ENCODE measurements at places on chromosomes 13 and 19.

GRCh38 chr13:64314331-64314730 lies 2898.7 kb upstream of the PCDH20 start:
- DNase-seq, result no peak

DNA sequence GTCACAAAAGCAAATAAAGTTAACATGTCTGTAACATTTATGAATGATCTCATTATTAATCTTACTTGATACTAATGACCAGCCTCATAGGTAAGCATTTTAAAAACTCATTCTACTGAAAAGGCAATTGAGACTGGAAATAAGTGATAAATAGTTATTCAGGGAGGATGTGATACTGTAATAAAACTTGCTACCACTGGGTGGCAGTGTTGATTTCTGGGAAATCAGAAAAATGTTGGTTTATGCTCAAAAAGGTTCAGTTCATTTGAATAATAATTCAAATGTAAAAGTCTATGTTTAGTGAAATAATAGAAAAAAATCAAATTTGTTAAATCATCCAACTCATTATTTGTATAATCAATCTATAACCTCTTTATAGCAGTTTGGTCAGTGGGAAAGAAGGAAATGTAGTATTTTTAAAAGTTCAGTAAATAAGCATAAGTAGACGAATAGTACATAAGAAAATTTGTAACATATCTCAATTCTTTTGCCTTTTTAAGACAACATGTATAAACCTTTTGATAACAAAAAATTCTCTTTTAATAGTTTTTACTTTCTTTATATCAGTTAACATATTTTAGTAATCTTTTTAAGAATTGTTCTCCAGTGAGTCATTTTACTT lies 9.6 kb downstream of the ABHD13 start:
- DNase-seq, result peak; percentile 81

DNA sequence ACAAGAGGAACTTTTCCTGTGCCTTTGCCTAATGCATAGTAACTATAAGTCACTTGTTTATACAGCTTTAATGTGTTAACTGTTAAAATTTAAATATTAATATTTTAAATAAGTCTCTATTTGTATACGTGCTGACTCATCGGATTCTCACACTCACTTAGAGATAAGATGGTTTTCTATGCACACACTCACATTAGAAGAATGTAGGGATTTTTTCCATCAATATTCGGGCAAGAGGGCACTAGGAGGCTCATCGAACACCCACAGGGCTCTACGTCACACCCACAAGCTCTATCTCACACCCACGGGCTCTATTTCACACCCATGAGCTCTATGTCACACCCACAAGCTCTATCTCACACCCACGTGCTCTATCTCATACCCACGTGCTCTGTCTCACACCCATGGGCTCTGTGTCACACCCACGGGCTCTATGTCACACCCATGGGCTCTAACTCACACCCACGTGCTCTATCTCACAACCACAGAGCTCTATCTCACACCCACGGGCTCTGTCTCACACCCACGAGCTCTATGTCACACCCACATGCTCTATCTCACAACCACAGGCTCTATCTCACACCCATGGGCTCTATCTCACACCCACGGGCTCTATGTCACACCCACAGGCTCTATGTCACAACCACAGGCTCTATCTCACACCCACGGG lies 73.4 kb downstream of the COL4A2 start:
- DNase-seq, result no peak

- DNase-seq, result no peak
Observed at GRCh38 chr13:44516771-44517170, 59.4 kb downstream of the TSC22D1 start.

GRCh38 chr13:27921961-27922882 lies 2.4 kb downstream of the PDX1 start:
- no peak for DNase-seq

GRCh38 chr13:36158611-36159010 lies 27.4 kb upstream of the DCLK1 start:
- DNase-seq, result no peak

GRCh38 chr13:113582841-113583631 lies 1.5 kb upstream of the TFDP1 start:
- no peak for DNase-seq

GRCh38 chr19:49503582-49503962 lies 7.3 kb downstream of the RPS11 start:
- no peak for DNase-seq

GRCh38 chr13:28041501-28041900 lies 53.0 kb upstream of the URAD start:
- DNase-seq, result no peak

DNA sequence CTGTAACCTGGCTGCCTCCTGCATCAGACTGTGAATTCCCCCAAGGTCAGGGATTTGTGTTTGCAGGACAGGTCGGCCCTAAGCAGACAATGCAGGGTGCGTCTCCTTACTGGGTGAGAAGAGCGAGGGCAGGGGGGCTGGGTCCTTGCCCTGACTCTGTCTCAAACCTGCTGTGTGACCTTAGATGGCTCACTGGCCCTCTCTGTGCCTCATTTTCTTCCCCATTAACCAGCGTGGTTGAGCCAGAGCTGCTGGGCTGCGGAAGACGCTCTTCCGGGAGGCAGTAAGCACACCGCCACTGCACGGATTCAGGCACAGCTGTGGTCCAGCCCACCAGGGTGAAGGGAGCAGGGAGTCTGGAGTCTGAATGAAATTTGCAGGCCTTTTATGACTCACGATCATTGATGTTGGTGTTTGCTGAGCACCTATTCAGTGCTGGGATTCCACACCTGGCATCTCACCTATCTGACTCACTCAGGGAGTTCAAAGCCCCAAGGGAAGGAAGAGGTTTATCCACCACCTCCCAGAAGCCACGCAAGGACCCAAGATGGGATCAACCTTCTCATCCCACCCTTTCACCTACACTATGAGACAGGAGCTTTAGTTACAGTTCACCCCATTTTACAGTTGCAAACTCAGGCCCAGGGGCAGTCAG lies 2.5 kb downstream of the AKT1S1 start:
- DNase-seq, result no peak

GRCh38 chr13:78976696-78977095 lies 317.7 kb upstream of the OBI1 start:
- DNase-seq, result no peak

DNA sequence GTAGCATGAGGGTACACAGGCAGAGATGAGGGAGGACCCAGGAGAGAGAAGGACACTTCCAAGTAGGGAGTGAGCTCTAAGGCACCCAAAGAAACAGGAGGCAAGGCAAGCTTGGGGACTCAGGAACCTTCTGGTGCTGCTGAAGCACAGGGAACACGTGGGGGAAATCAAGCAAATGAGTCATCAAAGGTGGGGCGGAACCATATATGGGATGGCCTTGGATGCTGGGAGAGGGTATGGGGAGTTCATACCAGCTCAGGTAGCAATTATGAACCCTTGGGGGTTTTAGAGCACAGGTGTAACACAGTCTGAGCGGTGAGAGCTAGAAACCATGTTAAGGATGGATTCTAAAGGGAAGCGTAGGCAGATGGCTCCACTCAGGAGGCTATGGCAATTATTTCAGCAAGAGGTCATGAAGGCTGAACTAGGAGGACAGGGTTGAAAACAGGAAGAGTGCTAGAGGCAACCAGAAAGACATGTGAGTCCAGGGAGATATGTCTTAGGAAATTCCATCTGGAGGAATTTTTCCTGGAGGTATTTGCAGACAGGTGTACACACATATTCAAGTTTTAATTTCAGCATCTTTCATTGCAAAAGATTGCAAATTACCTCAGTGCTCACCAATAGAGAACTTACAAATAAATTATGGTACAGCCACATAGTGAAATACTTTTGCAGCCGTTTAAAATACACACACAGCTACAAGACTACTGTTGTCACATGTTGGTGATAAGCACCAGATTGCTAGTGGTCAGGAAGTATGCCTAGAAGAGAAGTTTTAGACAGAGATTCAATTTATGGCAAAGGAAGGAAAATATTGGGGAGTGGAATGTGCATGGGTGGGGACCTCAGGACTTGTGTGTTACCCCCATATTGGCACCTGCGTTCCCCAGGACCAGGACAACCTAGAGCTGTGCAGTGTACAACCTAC lies 77.0 kb downstream of the STARD13 start:
- DNase-seq, result peak; percentile 53

GRCh38 chr19:45424191-45425058 lies 708 bp upstream of the ERCC1 start:
- DNase-seq, result no peak

DNA sequence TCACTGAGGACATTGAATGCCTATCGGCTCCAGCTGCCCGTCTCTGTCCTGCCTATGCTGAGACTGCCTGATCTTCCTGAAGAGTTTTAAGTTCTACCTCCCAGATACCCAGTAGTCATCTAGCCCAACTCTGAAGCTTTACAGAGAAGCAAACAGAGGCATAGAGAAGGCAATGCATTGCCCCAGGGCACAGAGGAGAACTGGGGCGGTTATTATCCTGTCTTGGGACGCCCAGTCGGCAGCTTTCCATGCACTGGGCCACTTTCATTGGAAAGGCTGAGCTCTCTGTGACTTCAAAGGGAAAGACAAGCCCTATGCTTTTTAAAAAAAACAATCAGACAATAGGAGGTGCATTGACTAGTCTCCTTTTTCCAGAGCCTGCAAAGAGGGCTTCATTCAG lies 71.6 kb downstream of the HSPH1 start:
- DNase-seq, result no peak

DNA sequence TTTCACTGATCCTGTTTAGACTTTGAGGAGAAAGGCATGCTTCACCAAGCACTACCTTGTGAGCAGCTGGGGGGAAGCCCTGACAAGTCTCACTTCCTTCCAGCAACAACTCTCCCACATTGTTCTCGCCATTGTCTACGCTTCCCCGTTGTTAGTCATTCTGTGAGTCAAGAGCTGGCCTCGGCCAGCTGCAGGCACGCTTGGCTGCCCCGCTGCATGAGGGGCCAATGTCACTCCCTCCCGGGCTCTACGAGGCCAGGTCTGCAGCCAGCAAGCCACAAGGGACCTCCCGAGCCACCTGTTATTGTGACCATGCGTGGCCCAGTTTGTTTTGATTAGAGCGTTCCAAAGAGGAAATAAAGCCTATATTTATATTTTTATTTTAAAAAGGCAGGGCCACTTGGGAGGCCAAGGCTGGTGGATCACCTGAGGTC lies 220.9 kb downstream of the FOXO1 start:
- no peak for DNase-seq

DNA sequence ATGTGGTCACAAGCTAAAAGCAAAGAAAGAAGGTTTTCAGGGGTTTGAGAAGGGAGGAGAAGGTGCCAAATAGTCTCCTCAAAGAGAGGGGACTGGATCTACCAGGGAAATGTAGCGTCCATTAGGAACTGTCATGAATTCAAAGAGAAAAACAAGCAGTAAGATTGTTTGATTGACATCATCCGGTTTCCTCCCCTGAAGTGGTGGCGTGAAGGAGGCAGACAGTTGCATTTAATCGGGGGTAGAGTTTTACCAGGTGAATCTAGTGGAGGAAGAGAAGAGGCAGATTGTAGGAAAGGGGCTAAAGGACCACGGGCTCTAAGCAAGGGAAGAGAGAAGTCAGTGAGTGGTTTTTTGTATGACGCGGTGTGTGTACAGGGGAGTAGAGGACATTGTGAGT lies 13.0 kb upstream of the CYSLTR2 start:
- DNase-seq, result no peak

DNA sequence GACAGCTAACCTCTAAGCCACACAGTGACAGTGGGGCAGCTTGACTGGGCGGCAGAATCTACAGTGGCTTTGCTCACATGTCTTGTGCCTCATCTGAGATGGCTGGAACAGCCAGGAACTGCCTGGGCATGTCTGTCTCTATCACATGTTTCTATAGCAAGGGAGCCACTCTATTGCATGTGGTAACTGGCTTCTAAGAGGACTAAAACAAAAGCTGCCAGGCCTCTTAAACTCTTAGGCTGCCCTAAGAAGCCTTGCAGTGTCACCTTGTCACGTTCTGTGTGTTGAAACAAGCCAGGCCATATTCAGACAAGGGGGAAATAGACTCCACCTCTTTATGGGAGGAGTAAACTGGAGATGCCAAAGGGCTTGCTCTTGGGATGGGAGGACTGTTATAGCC lies 122.9 kb upstream of the MAB21L1 start:
- no peak for DNase-seq

DNA sequence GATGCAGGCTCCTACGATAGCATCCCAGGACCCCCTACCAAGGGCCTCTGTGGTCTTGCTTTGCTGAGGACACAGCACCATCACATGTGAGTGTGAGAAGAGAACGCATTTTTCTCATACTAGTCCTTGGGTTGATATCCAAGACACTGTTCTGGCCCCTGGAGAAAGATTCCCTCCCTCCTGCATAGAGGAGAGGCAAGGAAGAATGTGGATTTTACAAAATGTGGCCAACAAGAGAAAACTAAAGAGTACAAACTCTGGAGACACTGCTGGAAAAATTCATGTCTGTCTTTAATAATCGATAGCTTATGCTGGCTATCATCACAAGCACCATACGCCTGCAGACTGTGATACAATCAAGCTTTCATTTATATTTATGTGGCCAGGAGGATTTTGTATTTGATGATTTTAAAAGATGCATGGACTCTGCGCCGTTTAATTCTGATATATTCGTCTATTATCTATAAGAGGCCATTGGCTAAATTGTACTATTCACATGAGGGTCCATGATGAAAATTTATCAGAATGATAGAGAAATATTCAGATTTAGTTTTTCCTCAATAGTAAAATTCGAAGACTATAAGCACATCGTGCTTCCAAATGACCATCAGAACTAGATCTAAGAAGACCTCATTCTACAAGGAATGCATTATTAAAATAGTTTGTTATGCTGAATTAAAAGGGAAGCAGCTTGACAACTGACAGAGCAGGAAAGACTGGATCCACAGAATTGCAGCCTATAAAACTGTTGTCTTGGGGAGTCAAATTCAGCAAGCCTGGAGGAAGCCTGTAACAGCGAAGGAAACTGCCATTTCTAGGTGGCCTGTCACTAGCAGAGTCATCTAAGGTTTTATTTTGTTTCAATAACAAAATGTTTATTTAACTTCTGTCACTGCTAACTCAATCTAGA lies 578.7 kb downstream of the DIAPH3 start:
- no peak for DNase-seq

GRCh38 chr19:56927791-56928207 lies 87.3 kb upstream of the PEG3 start:
- no peak for DNase-seq

DNA sequence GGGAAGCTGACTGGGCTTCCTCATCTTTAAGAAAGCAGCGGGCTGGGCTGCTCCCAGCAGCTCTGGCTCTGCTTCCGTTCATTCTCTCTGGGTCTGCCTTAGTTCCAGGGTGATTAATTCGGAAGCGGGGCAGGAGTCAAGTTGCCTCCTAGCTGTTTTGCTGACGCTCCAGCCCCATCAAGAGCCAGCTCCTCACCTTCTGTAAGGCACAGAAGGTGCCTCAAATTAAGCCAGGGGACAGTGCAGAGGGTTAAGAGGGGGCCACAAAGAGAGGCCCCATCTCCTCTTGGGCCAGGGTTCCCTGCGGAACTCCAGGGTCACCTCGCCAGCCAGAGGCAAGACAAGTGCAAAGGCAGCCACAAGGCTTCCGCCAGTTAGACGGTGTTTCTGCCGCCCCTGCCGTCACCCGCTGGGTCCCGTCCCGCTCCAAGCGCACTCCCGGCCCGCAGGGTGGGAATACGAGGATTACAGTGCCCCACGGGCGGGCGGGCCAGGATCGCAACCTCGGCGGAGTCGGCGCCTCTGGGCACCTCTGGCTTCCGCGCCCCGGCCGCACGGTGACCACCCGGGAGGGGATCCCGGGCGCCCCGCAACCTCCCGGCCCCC lies 508 bp downstream of the SLC15A1 start:
- no peak for DNase-seq

GRCh38 chr19:58572026-58572817 lies 913 bp downstream of the MZF1 start:
- no peak for DNase-seq

All from brain (organoid and tissue), 16 donors.